Lower leg skin (tissue), 4 donors: ENCODE measurements at places on chromosomes 12 and 14.

GRCh38 chr14:51707327-51707726, 55.6 kb downstream of the FRMD6 start:
- DNase-seq: no peak

GRCh38 chr14:58805605-58806409, 168.0 kb downstream of the DACT1 start:
- DNase-seq: no peak

DNA sequence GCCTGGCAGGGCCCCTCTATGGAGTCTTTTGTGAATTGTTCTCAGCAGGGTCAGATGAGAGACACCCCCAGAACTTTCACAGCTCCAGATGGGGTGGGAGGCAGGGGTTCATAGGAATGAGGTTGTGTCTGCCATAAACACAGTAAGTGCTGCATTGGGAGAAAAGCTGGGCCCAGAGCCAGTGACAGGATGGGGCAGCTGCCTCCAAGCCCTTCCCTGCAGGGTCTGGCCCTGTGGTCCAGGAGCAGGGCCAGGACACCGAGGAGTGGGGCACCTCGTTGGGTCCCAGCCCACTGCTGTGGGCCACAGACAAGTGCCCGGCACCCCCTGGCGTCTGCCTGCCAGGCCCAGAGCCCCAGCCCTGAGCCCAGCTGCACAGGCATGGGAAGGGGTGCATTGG, 13.3 kb downstream of the INF2 start:
- no peak for DNase-seq

DNA sequence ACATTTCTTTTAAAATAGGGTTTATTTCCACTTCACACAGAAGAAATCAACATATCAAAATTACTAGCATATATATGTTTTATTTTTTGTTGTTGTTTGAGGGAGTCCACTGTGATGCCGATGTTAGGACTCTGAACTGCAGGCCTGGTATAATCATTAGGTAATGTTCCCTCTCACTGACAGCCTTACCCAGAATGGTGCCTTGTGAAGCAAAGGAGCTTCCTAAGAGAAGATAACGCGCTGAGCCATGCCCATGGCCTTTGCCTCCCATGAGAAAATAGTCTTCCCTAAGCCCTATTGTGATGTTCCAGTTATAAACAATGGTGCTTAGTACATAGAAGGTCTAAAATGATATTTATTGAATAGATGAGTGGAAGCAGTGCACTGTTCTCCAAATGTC, 12.0 kb downstream of the GNG2 start:
- no peak for DNase-seq

DNA sequence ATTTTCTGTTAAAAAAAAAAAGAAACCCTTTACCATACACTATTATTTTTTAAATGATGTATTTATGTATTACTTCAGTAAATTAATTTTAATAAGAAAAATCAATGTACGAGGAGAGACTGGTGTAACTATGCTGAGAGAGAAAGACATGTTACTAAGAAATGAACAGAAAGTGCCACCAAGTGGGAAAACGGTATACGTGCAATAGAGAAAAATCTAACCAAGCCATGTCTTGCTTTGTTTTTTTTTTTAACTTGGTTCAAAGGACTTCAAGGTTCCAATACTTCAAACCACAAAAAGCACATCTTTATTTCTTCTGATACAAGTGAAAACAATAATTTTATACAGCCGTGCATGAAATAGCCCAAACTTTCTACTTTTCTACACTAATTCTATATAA, 22.9 kb downstream of the NDUFA12 start:
- DNase-seq: no peak

DNA sequence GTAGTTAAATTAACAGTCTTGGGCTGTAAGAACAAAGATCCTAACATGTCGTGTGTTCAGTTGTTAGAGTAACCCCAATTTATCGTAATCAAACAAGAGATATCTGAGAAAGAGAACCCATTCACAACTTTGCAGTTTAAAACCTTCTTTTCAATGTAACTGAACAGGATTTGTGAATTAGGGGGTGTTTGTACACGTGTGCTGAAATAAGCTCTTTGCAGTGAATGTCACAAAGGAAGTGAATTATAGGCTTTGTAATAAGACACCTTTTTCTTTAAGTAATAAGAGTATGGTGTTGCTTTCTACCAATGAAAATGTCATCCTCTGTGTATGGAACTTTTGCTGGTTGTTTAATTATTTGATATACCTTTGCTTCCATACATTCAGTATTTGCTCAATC, 114.0 kb downstream of the ALX1 start:
- DNase-seq: no peak

- no peak for DNase-seq
Measured at GRCh38 chr14:26833621-26834176, 235.9 kb upstream of the NOVA1 start.

- no peak for DNase-seq
Measured at GRCh38 chr12:127268706-127269425, 998.1 kb upstream of the TMEM132C start.

DNA sequence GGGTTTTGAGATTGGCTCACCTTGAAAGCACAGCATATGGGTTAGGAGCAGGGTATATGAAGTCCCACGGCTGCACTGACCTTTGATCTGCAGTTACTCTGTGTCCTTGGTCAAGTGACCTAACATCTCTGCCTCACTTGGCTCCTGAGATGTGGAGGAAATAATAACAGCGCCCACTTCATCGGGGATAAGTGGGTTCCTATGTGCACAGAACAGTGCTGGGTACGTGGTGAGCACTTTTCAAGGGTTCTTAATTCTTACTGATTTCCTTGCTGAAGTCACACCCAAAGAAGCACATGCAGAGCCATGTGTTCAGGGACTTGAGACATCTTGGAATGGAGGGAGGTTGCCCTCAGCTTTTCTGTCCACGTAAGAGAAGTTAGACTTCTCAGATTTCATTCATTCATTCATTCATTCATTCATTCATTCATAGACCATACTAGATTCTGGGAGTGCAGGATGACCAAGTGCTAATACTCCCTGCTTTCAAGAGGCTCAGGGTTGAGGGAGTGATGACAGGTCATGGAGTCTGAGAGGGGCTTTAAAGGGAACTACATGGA, 39.4 kb downstream of the ADGRD1 start:
- peak; percentile 12 for DNase-seq

DNA sequence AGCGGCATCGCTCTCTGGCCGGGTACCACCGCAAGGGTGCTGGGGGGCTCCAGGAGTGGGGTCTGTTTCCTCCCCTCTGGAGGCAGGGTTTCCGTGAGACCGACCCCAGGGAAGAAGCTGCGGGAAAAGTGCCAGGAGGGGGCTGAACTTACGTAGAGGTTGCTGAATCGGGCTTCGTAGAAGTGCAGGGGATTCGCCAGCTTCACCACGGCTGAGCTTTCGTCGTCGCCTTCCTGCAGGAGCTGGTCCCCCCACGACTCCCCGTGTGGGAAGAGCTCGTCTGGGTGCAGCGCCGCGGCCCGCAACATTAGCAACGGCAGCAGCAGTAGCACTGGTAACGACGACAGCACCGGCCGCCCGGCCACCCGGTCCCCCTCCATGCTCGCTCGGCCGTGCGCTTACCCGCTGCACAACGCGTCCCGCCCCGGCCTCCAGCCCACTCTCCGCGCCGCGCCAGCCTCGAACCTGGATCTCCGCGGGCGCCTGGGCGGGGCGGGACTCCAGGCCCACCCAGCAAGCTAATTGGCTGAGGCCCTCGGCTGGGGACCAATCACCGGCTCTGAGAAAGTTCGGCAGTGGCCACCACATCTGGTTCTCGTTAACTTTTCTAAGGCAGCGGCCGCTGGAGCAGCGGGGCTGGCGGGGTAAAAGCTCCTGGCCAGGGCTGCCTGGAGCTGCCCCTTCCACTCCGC, at the start of gene NID2:
Gene NID2 (minus strand): TSS at position 445 of the 692 bp plus-strand sequence. CDS start 65 bp downstream, at position 380.
- DNase-seq: peak; percentile 59

- no peak for DNase-seq
Measured at GRCh38 chr12:1827826-1828805, 7.8 kb downstream of the LRTM2 start.

DNA sequence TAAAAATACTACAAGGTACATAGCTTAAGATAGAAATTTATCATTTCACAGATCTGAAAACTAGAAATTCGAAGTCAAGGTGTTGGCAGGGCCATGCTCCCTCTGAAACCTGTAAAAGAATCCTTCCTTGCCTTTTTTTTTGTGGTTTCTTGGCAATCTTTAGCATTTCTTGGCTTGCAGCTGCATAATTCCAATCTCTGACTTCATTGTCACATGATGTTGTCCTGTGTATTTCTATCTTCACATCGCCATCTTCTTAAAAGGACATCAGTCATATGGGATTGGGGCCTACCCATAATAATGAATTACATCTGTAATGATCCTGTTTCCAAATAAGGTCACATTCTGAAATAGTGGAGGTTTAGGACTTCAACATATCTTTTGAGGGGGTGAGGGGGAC, 250.4 kb downstream of the TMTC2 start:
- no peak for DNase-seq

- no peak for DNase-seq
Measured at GRCh38 chr14:104694475-104694950, 5.1 kb downstream of the INF2 start.

GRCh38 chr12:68591734-68592418, 18.8 kb upstream of the RAP1B start:
- DNase-seq: no peak

DNA sequence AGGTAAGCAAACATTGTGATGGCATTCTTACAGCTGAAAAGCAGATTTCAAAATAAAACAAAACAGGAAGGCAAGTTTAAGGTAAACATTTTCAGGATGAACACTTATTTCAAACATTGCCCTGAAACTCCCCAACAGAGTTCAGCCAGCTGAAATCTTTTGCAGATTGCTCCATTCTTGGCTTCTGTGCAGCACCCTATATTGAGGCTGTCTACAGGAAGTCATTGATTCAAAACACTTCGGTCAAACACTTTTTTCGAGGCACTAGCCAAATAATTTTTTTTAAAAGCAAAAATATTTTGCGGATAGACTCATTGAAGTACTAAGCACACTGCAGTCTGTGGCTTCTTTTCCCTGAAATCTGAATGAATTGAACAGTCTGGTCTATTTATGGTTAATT, 318.1 kb upstream of the PDE3A start:
- DNase-seq: no peak

GRCh38 chr12:49783917-49784676, 42.7 kb downstream of the TMBIM6 start:
- DNase-seq: no peak
